ENCODE measurements at places on chromosomes 2 and 18. TPM values are rescaled to one million over a fixed set of nuclear protein-coding genes. Genes with fewer than 3 reads are reported as not detected.

DNA sequence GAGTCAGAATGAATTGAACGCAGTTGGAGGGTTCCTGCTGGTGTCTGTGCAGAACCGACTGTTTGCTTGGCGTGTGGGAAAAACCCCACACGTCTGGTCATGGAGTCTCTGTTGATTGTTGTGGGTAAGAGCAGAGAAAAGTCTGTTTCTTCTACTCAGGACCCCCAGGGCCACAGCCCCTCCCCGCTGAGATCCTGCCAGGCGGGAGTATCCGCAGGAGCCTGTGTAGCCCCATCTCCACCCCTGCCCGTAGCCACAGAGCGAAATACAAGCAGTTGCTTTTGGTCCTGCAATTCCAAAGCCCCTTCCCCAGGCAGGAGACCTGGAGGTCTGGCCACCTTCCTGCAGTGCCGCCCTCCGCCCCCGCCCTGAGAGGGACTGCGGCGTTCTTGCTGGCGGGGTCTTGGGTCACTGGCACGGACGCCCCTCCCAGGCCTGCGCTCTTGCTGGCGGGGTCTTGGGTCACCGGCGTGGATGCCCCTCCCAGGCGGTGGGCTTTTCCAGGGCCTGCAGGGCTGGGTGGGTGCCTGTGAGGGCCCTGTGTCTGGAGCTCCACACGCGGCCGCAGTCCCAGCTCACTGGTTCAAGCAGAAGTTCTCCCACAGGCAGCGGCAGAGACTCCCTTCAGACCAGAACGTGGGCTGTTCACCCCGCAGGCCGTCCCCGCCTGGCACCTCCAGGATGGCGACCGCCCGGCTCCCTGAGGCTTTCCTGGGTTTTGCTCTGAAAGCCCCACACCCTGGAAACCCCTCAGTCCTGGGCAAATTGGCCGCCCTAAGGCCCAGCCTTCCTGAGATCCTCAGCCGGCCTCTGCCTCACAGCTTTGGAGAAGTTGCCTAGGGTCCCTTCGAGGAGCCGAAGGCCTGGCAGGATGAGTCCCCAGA, 76.0 kb upstream of the CTDP1 start:
- DNase-seq = no peak

DNA sequence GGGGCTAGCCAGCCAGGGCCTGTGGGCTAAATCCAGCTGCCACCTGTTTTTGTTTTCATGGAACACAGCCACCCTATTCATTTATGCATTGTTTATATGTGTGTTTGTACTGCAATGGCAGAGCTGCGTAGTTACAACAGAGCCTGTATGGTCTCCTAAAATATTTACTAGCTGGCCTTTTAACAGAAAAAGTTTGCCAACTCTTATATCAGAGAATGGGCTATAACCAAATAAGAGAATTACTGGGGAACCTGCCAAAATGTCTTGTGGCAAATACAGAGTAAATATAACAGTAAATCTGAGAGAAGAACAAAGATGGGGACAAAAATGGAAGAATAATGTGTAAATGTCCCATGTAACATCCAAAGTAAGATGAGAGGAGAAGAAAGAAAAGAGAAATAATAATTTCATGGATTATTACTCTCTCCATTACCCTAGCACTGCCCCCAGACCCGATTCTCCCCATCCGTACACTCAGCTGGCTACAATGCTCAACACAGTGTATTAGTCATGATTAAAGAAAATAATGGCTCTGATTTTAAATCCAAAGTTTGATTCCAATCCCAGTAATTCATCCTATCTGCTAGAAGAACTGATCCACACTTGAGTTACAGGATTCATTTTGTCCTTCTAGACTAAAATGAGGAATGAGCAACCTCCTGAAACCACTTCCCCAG, 249.3 kb downstream of the LRATD1 start:
- peak; percentile 18 for DNase-seq

GRCh38 chr2:202763916-202764315, 107.7 kb downstream of the ICA1L start:
- no peak for DNase-seq

- no peak for DNase-seq
Observed at GRCh38 chr2:43000242-43001054, 208.1 kb upstream of the HAAO start.

- DNase-seq = no peak
Observed at GRCh38 chr18:71374294-71375000, 1085.6 kb downstream of the SOCS6 start.

- no peak for DNase-seq
Observed at GRCh38 chr2:172137109-172137508, 34.4 kb upstream of the DLX2 start.

DNA sequence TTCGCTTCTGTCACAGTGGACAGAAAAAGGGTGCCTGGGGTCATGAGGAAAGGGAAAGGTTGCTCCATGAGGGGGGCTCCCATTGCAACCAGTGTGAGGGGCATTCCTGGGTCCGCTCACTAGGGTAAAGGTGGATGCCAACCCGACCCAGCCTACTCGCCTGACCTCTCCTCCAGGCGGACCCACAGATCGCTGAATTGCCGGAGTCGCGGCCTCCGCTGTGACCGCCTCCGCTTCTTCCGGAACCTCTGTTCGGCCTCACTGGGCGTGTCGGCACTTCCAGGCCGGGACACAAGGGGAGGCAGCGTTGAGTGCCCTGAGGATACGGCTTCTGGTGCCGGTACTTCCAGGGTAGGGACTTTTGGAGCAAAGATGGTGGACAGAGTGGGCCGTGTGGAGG, 57.1 kb downstream of the TRABD2A start:
- no peak for DNase-seq

- DNase-seq = no peak
Observed at GRCh38 chr2:144801325-144801724, 281.4 kb upstream of the ZEB2 start.

DNA sequence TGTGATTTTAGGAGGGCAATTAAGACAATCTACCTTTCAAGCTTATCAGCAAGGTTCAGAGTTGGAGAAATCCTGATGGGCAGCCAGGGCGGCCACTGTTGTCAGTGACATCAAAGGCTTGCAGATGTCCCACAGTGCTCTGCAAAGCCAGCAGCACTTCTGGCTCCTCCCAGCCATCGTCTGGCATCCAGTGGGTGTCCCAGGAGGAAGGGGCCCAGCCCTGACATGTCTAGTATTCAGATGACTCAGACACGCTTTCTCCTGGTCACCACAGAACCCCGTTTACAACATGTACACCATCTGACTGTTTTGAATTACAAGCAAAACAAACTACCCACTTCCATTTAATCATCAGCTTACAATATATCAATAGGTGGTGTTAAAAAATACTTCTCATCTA, 61.4 kb downstream of the CYRIA start:
- DNase-seq = no peak

Gene SAG
- polyA plus RNA-seq = 0.18 TPM

Gene PDE11A
- polyA plus RNA-seq = 0.67 TPM

Gene RAB6C
- 0.33 TPM for polyA plus RNA-seq

Gene REG1B
- not detected for polyA plus RNA-seq

Gene HEATR5B
- 18.0 TPM for polyA plus RNA-seq

Gene SFXN5
- polyA plus RNA-seq = 6.4 TPM

Gene OSR1
- 22.4 TPM for polyA plus RNA-seq

Gene SULT1C2
- 0.22 TPM for polyA plus RNA-seq

Gene LRATD1
- polyA plus RNA-seq = 9.2 TPM

Gene L3MBTL4
- polyA plus RNA-seq = 2.6 TPM

Measured in muscle of back (tissue), 13 donors.